ENCODE measurements at places on chromosomes 1 and 21.

- DNase-seq = no peak
These were observed 202.1 kb upstream of the ADGRL2 start for GRCh38 chr1:81598623-81599022.

DNA sequence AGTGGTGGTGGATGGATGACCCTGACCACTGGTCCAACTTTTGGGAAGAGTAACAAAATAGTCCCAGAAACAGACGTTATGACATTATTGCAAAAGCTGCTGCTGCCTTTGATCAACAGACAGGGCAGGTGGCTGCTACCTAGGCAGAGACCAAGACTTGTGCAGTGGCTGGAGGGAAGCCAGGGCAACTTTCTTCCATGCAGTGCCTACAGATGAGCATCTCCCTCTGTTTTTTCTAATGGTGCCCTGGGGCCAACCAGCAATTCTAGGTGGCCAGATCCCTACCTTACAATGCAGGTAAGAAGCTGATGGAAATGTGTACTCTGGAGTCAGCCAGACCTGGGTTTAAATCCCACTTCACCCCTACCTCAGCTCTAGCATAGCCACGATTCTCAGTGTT is 283.1 kb upstream of the POU3F1 start:
- DNase-seq = no peak

DNA sequence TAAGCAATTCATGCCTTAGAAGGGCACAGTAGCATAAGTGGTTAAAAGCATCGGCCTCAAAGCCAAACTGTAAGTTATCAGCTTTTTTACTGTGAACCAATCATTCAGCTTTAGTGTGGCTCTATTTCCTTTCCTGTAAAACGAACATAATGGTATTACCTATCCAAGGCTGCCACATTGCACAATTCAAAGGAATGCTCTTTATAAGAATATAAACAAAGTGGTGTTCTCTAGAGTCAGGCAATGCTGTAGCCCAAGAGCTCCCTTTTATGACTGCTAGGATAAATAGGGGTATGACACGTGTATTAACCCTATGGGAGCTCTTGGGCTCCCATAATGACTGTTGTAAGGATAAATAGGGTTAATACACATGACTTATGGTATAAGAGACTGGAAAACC is 25.4 kb downstream of the INTS7 start:
- no peak for DNase-seq

GRCh38 chr1:205933671-205934618 is 9.3 kb downstream of the SLC26A9 start:
- peak; percentile 95 for DNase-seq

- DNase-seq = peak; percentile 40
These were observed 36.4 kb upstream of the JAK1 start for GRCh38 chr1:65002508-65003315.

DNA sequence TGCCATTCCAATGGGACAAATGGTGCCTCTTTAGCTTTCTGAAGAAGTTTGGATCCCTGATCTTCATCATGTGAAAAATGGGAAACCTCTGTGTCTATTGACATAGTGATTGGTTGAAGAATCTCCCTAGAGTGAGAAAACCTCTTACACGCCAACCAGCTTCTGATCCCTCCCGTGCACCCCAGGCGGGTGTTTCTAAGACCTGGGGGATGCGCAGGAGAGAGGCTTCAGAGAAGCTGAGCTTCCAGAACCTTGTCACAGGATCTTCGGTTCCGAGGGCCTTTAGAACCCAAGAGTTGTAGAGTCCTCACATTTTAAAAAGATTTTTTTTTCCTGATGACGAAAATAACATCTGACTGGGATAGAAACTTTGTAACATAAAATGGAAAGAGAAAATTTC is 11.3 kb downstream of the PODN start:
- no peak for DNase-seq

- DNase-seq = peak; percentile 28
These were observed 248.3 kb upstream of the CAMK1G start for GRCh38 chr1:209335178-209335577.

DNA sequence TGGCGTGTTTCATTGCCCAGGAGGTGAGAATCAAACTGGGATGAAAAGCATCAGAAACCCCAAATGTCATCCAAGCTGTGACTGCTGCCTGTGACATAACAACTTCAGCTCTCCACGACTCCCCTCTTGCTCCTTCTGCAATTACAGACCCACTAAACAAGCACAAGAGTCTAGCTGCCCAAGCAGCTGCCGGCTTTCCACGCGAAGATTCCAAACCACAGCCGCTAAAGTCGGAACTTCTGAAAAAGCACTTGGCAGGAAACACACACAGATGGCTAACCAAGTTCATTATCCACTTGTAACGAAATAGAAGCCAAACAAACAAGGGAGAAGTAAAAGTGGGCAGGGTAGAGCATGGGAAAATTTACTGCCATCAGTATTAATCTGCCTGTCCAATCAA is 198.1 kb downstream of the SLC35F3 start:
- no peak for DNase-seq

GRCh38 chr1:98130408-98130807 is 209.6 kb upstream of the DPYD start:
- DNase-seq = no peak

DNA sequence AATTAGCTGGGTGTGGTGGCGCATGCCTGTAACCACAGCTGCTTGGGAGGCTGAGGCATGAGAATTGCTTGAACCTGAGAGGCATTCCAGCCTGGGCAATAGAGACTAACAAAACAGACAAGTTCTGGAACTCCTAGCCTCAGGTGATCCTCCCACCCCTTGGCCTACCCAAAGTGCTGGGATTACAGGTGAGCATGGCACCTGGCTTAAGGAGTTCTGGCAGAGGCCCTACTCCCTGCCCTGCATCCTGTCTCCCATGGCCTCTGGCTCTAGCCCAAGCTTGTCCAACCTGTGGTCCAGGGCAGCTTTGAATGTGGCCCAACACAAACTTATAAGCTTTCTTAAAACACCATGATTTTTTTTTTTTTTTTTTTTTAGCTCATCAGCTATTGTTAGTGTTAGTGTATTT is 20.4 kb downstream of the TOMM20 start:
- no peak for DNase-seq

GRCh38 chr1:236638945-236639344 is 34.6 kb upstream of the HEATR1 start:
- DNase-seq = no peak

DNA sequence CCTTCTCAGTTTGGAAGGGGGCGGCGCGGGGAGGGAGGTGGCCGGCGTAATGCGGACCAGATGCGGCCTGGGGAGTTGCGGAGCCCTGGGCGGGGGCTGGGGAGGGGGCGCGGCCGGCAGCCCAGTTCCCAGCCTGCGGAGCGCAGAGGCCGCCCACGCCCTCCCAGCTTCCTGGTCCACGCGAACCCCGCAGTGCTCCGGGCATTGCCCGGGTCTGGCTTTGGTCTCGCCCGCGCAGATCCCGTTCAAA is 695 bp downstream of the DMBX1 start:
- no peak for DNase-seq

DNA sequence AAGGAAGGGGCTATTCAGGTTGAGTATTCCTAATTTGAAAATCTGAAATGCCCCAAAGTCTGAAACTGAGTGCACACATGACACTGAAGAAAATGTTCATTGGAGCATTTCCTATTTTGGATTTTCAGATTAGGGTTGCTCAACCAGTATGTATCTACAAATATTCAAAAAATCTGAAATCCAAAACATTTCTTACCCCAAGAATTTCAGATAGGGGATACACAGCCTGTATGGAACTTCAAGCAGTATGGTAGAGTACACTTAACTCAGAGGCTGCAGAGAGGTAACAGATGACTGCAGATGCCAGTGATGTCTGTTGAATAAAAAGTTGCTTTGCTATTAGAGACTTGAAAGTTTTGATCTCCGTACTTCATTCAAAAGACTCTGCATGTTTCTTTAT is 19.0 kb downstream of the YTHDF2 start:
- DNase-seq = no peak

GRCh38 chr1:162023181-162023546 is 505 bp downstream of the OLFML2B start:
- no peak for DNase-seq

DNA sequence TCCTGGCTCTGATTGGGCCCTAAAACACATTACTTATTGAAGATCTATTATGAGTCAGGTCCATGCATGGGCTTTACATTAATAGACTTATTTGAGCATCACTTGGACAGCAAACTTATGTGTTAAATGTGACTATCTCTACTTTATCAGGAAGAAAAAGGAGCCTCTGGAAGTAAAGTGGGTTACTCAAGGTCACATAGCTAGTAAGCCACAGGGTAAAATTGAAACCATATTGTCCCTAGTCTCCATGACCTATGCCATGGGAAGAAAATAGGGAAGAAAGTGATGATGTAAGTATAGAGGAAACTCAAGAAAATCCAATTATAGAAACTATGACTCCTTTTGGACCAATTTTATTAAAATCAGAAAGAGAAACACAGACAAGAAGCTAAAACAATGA is 555.3 kb downstream of the NUF2 start:
- DNase-seq = no peak

- DNase-seq = peak; percentile 48
These were observed at the start of gene C1orf116 for GRCh38 chr1:207032528-207033017. Gene C1orf116, minus strand, starts transcription at chr1:207032756. Its CDS starts 5,158 bp downstream, at chr1:207027598.
